ENCODE measurements at places on chromosomes 12 and 14.

GRCh38 chr12:94070520-94070919, 77.9 kb upstream of the PLXNC1 start:
- DNase-seq = no peak

DNA sequence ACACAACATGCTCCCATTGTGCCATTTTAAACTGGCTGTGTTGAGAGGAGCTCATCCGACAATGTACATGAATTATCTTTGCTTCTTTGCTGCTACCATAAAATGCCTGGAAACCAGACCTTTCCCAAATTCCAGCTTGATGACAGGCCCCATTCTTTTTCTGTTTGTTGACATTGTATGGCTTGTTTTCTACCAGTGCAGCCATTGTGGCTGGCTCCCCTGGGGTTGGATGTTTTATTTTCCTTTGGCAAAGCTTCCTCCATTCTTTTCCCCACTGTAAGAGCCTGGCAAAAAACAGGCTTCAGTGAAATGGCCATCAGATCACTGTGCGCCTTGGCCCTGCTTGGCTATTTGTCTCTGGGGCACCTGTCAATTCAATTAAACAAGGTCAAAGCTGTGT, 532.5 kb downstream of the VRK1 start:
- no peak for DNase-seq

DNA sequence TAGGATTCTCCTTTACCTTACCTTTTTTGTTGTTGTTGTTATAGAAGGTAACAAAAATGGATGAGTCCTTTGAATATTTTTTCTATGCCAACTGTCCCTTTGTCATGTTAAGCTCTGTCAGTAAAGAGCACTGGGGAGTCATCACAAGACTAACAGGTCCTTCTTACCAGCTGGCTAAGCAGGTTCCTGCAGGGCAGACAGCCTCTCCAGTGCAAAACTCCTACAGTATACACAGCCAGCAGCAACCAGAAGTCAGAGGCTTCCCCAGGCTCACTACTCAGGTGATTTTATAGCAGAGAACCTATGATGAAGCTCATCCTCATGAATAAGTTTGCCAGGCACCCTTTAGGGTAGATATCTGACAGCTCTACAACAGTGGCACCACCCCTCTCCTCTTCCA, 271.1 kb downstream of the RERGL start:
- DNase-seq = no peak

GRCh38 chr12:78725951-78726580, 138.5 kb upstream of the SYT1 start:
- DNase-seq = no peak

DNA sequence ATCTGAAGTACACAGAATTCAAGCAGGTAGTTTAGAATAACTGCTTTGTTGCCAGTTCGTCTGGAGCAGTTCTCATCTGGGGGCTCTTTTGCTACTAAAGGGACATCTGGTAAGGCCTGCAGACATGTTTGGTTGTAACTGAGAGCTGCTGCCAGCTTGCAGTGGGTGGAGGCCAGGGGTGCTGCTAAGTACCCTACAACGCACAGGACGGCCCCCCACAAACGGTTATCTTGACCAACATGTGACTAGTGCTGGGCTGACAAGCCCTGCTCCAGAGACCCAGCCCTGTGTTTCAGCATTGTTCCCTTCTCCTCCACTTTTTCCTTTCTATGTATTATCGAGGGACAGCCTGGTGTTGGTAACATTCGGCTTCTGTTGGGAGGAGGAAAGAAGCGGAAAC, 40.8 kb downstream of the FBXO21 start:
- DNase-seq = no peak

GRCh38 chr14:53545217-53545616, 392.1 kb upstream of the DDHD1 start:
- DNase-seq = no peak

DNA sequence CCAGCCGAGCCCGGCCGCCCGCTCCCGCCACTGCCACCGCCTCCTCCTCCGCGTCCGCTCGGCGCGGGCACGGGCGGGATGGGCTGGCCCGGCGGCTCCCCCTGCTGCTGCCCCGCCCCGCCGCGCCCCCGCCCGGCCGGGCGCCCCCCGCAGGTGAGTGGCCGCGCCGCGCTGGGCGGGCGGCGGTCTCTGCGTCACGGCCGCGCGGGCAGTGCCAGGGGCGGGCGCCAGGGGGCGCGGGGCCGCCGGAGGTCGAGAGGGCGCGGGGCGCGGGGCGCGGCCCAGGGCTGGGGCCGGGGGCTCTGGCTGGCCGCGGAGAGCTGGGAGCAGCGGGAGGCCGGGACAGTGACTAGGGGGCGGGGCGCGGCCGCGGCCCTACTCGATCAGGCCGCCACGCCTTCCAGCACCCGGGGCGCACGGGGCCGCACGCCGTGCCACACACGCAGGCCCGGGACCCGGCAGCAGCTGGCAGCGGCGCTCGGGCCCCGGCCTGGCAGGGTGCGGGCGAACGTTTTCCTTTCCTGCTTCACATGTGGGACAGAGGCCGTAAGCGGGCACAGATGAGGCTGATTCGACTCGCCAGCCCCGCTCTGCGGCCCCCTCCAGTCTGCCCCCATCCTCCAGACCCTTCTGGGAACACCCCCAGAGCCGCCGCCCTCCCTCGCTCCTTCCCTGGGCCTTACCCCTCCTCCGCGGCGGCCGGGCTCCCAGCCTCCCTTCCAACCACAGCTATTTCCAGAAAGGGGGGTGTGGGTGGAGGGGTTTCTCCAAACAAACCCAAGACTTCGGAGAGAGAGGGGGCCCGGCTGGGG, 2.4 kb upstream of the TNS2 start:
- peak; percentile 49 for DNase-seq

GRCh38 chr12:103586791-103587370, at the start of gene STAB2:
STAB2 (plus strand) TSS chr12:103587273; CDS start chr12:103587477, 204 bp downstream.
- DNase-seq = no peak

DNA sequence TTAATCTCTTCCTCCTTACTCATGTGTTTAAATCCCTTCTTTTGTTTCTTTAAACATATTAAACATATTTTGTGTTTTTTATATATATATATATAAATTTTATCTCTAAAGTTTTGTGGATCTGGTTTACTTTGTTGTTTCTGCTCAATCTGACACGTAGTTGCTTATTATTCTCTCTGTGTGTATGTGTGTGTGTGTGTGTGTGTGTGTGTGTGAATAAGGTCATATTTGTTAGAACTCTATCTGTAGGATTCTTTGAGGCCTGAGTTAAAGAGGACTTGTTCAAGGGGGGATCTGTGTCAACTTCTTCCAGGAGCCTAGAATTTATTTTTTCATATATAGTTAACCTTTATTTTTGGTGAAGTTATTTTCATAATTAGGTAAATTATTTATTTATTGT, 2.7 kb downstream of the GPR65 start:
- no peak for DNase-seq

- DNase-seq = no peak
These were observed 16.8 kb downstream of the OR4K1 start for GRCh38 chr14:19947413-19948090.

GRCh38 chr12:3085341-3086139, 8.4 kb downstream of the TSPAN9 start:
- DNase-seq = no peak

- DNase-seq = no peak
These were observed 18.5 kb upstream of the CD9 start for GRCh38 chr12:6181583-6182278.
